Activated T-helper 1 cell treated with Interleukin-2 at 50 U/mL for 16 hours (primary cell): ENCODE measurements at places on chromosomes 2 and 18.

- DNase-seq, result no peak
Measured at GRCh38 chr2:114709936-114710850, 267.8 kb downstream of the DPP10 start.

DNA sequence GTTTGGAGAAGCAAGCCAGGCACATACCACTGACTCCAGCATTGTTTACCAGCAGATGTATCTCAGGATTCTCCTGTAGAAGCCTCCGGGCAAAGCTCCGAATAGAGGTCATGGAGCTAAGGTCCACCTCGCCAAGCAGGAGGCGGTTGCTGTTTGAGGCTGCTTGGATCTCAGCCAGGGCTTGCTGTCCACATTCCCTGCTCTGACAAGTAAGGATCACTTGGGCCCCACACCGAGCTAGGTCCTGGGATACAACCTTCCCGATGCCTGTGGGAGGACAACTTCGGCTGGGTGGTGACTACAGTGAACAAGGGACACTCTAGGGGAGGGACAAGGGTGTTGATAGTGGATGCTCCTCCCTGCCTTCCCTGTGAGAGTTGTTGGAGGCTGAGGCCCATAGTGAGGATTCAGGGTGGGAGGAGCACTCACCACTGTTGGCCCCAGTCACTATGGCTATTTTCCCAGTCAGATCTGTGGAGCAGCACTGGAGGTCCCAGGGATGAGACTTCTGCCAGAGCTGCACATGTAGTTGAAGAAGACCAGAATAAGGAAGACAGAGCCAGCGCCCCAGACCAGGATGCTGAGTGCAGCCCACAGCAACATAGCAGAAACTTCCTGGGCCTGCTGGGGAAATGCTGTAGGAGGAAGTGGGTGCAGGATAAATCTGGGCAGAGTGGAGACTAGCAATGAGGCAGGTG lies 8.3 kb downstream of the C2orf81 start:
- no peak for DNase-seq

GRCh38 chr2:191740016-191740419 lies 62.1 kb downstream of the NABP1 start:
- DNase-seq, result peak; percentile 2

DNA sequence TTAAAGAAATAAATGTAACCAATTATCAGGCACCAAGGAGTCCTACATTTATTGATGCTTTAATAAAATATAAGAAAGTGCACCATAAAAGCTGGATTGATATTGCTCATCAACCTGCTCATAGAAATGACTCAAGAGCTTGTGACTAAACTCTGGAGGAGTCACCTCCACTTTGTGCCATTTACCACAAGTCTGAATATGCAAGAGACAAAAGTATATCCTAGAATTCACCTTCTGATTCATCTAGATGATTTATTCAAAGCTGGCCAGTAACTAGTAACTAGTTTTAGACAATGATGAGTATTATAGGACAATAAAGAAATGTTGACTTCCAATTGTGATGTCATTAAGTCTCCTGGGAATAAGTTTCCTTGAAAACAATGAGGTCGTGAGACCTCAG lies 146.0 kb upstream of the SOX11 start:
- no peak for DNase-seq

DNA sequence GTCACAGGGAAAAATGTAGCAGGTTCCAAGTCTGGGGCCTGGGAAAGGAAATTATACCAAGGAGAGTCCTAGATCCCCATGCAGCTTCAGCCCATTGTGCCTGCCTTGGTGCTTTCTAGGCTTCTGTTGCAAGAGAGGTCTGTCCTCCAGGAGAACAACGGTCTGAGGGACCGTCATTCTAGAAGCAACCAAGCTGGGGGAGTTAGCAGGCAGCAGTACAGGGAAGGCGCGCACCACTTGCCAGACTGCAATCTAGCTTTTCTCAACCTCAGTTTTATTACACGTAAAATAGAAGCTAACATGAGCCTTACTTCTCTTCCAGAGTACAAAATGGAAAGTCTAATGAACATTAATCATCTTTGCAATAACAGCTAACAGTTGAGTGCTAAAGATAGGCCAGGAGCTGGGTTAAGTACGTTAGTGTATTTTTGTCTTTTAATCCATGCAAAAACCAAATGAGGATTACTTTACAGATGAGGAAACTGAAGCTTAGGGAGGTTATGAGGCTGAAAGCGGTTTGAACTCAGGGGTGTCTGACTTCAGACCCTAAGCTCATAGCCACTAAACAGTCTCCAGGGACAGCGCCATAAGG lies 1.9 kb downstream of the TCF23 start:
- no peak for DNase-seq

- no peak for DNase-seq
Measured at GRCh38 chr18:52312346-52312745, 27.7 kb upstream of the DCC start.

- no peak for DNase-seq
Measured at GRCh38 chr2:187842978-187843847, 289.0 kb upstream of the TFPI start.

GRCh38 chr2:70145144-70145490 lies 45.7 kb downstream of the C2orf42 start:
- no peak for DNase-seq

DNA sequence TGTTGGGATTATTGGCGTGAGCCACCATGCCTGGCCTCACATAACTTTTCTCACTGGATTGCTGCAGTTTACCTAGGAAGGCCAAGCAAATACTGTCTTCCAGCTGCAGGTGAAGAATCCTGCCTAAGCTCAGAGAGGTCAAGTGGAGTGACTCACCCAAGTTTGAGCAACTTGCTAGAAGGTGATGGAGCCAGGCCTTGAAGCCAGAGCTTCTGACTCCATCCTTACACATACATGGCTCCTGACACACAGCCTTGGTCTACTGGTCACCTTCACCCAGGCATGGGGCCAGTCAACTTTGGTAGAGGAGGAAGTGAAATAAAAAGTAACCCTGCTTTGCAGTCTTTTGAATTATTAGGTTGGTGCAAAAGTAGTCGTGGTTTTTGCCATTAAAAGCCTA lies 93.5 kb downstream of the VWA3B start:
- no peak for DNase-seq

DNA sequence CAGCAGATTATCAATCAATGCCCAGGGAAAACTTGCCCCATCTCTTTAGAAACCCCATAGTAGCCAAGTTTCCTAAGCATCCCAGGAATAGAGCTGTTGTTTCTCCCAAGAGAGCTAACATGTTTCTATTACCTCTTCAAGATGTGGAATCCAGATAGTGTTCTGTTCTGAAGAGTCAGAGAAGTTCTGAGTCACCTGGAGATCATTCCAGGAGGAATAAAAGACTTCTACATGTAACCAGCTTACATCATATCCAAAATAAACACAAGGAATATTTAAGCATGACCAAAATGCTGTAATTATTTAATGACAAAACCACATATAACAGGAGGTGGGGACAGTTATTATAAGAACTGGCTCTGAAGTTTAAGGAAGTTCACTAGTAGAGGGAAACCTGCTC lies 51.0 kb upstream of the GORASP2 start:
- no peak for DNase-seq

DNA sequence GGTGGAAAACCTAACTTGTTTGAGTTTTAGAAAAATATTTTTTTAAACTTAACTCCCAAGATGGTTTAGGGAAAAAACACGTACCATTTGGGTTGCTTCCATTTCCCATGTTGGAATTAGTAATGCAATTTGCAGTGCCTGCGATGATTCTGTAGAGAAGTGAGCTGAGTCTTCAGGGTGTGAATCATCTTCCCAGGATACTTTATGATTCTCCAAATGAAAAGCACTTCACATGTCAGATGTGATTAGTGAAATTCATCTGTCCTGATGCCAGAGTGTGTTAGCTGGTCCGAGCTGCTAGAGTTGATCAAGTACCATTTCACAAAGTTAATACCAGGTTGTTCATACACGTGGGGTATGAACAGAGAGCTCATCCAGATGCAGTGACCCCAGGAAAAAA lies 59.1 kb downstream of the ACOXL start:
- DNase-seq, result no peak

DNA sequence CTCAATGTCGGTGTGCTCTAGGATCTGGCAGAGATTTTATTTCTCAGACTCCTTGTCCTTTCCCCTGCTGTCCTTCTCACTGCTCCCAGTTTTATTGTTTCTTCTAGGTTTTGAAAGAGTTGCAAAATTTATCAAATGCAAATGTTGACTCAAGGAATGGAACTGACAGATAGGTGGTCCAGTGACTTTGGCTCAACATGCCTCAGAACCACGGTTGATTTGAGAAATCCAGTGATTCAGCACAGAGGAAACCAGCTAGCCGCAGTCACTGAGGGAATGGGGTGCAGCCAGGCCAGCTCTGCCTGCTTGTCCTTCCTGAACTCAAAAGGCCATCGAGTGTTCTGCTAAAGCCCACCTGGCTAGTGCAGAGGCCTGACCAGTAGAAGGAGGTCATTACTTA lies 125.7 kb upstream of the LYPD6 start:
- DNase-seq, result no peak

GRCh38 chr2:108905906-108906305 lies 83.1 kb downstream of the EDAR start:
- no peak for DNase-seq

- DNase-seq, result no peak
Measured at GRCh38 chr2:28155086-28155485, 237.6 kb upstream of the FOSL2 start.

DNA sequence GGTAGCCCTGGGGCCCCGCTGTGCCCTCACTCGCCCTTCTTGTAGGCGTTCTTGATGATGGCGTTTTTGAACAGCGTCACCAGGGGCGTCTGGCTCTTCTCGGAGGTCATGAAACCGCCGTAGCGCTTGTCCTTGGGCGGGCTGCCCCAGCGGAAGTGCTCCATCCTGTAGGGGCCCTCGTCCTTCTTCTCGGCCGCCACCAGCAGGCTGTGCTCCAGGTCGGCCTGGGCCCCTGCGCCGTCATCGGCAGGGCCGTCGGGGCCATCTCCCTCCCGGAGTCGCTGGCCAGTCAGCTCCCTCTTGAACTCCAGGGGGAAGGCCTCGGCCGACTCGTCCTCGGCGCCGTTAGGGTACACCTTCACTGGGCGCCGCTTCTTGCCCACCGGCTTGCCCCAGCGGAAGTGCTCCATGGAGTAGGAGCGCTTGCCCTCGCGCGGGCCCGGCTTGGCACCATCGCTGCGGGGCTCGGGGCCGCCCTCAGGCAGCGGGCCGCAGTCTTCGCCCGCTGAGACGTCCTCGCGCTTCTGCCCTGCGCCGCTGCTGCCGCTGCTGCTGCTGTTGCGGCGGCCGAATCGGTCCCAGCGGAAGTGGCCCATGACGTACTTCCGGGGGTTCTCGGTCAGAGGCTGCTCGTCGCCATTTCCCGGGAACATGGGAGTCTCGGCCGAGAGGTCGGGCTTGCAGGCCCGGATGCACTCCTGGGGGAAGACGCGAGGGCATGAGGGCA lies 7.2 kb downstream of the POMC start:
- DNase-seq, result peak; percentile 56

DNA sequence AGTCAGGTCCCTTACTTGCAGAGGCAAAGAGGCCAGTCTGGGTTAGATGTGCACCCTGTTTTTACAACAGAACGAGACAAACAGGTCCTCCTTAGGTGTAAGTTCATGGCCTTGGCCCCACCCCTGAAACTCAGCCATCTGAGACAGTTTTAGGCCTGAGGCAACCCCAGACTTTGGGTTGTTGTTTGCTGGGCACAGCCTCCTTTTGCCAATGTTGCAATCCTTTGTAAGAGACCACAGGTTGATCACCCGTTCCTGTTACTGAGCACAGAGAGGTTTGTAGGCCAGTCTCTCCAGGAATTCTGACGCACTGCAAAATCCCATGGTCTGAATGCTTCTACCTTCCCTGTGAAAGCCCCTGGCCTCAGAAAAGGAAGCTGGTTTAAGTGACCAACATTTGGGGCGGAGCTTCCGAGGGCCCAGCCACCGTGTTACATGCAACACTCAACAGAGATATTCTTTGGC lies 15.5 kb upstream of the IL1RN start:
- DNase-seq, result no peak

GRCh38 chr18:5518899-5519371 lies 24.9 kb downstream of the EPB41L3 start:
- DNase-seq, result no peak

DNA sequence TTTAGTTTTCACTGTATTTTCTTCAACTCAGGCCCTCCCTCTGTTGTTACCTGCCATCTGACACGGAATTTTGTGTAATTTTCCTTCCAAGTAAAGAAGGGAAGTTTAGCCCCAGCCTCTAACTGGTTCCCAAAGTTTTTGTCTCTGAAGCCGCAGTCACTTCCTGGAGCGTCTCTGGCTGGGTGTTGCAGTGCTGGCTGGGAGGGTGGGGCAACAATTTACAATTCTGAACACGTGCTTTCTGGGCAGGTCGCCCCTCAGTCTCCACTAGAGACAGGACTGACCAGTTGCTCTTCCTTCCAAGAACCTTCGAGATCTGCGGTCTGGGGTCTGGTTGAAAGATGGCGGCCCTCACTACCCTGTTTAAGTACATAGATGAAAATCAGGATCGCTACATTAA lies 3.5 kb downstream of the CNDP2 start:
- DNase-seq, result no peak

DNA sequence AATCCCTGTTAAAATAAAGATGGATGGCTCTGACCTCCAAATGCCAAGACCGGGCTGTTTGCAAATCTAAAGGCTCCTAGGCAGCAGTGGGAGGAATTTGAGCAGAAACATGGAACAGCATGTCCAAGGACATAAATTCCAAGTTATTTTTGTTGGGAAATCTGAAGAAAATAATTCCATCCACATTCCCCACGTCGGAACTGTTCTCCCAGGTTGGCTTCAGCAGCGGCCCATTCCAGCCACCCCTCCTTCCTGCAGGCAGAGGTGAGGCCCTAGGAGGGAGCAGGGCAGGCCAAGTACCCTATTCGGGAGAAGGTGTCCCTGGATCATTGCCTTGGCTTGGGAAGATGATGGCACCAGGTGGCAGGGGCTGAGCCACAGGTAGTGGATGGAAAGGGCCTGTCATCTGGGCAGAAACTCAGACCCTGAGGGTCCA lies 117.1 kb downstream of the CAPN13 start:
- DNase-seq, result no peak

- DNase-seq, result no peak
Measured at GRCh38 chr2:26640331-26640745, 828 bp downstream of the CIB4 start.

DNA sequence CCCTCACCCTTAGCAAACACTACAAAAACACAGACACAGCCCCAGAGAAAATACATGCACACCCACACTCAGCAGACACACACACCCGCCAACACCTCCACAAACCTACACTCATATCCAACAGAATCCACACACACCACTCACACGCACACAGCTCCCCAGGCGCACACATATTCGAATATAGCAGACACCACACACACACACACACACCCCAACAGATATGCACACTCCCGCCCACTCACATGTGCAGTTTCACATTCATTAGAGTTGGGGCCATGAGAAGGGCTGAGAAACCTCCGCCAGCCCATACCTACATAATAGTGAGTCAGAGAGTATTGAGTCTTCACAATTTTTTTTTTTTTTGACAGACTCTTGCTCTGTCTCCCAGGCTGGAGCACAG lies 29.4 kb upstream of the NOTO start:
- no peak for DNase-seq

- no peak for DNase-seq
Measured at GRCh38 chr2:24856791-24857211, 63.2 kb downstream of the ADCY3 start.

- DNase-seq, result no peak
Measured at GRCh38 chr2:173248381-173248780, 106.3 kb upstream of the CDCA7 start.
